ENCODE measurements at places on chromosomes 2 and 18. TPM values are rescaled to one million over a fixed set of nuclear protein-coding genes. Genes with fewer than 3 reads are reported as not detected.

DNA sequence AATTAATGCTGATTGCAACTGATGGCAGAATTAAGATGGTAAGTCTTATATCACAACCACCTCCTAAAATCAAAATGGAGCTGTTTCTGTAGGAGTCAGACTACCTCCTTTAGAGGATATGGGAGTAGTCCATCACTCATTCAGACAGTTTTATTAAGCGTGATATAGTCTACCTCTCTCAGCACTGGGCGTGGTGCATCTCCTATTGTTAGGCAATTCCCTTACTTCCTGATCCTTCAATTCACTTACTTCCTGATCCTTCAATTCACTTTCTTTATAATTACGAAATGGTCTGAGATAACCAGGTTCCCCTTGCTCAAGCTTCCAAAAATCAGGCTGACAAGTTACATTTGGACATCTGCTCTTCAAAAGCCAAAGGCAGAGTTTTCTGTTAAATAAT lies 31.9 kb downstream of the ATP8B1 start:
- DNase-seq, result no peak

- peak; percentile 55 for DNase-seq
Observed at GRCh38 chr2:207467716-207468347, 61.9 kb upstream of the CREB1 start.

MC4R gene
- total RNA-seq, result not detected

RFTN2 gene
- not detected for total RNA-seq
